KBM-7 (cell line): ENCODE measurements at places on chromosomes 6 and 20.

- DNase-seq, result peak; percentile 39
Measured at GRCh38 chr20:62929051-62929538, 2.8 kb upstream of the DIDO1 start.

GRCh38 chr6:1104988-1105670, 206.8 kb upstream of the FOXQ1 start:
- no peak for DNase-seq

- DNase-seq, result peak; percentile 91
Measured at GRCh38 chr20:47502271-47503239, 868 bp downstream of the NCOA3 start.

GRCh38 chr6:11146117-11146826, 34.7 kb upstream of the ERVFRD-1 start:
- no peak for DNase-seq

DNA sequence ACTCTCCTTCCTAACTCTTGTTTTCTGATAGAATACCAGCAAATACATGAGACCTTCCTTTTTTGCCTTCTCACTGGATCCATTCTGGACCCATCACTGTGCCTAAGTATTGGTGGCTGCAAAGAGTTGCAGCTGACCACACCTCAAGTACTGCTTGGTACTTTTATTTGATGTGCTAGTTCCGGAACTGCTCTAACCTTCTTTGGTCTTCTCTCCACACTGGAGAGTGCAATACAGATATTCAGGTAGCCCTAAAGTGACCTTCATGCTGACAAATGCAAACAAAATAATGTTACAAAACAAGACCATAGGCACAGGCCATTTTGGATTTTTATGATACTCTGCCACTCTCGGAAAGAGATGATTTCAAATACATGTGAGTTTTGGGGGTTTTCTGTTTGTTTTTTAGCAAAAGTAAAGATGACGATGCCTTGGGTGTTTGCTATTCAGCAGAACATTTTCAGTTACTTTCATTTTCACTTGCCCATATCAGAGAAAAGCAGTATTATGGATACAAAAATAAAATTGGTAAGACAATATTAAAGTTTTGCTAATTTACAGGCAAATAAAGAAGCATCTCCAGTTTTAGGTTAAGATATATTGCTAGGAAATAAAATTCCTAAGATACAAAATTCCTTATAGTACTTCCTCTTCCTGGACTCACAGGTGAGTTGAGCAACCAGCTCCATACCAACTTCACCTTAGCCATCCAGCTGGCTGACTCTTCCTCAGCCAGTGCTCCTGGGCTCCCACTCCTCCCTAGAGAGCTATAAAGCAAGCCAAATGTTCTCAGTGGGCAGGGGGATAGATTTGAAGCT, 42.0 kb downstream of the PTPRK start:
- DNase-seq, result no peak

- no peak for DNase-seq
Measured at GRCh38 chr20:3590164-3590563, 73.0 kb downstream of the GFRA4 start.

DNA sequence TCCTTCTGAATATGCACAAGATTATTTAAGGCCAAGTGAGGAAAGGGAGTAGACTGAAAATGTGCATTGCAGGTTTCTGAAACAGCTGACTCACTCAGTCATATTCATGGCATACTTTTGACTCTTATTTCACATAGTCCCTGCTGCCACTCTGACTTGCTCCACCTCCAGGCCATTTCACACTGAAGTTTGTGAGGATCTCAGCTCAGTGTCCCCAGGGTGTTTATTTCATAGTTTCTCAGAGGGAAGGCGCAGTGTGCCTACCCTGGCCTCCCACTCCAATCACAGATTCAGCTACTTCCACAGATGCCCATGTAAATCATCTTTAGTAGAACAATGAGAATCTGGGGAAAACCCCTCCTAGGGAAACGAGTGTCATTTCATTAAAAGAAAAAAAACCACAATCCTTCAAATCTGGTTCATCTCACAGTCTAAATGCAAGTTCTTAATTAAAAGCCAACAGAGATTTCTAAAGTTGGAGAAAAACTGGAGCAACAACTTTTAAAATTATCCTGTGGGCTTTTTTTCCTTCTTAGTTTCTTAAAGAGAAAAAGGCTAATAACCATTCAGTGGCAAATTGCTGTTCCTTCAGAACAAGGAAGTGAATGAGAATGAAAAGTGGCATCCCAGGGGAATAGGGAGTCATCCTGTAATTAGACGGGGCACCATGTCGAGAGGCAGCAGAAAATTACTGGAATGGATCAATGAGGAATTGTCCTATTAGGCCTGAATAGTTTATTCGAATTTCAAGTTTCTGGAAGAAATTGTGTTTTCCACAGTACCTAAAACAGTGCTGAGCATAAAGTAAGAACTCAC, 133.6 kb downstream of the TFAP2B start:
- no peak for DNase-seq

DNA sequence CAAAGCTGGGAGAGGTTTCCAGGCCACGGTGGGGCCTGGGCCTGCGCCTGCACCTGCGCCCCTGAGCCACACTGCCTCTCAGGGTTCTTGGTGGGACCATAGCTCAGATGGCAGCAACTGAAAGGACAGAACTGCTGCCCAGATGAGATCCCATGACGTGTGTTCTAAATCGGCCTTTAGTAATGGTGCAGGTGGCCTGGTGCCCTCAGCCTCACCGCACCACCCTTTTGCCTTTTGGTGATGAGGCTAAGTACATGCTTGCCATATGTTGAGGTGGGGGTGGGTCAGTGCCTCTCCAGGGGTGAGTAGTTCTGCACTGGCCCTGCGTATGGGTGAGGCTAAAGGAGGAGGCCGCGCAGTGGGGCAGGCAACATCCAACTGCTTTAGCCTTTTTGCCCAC, 7.4 kb downstream of the PSMG4 start:
- DNase-seq, result no peak

DNA sequence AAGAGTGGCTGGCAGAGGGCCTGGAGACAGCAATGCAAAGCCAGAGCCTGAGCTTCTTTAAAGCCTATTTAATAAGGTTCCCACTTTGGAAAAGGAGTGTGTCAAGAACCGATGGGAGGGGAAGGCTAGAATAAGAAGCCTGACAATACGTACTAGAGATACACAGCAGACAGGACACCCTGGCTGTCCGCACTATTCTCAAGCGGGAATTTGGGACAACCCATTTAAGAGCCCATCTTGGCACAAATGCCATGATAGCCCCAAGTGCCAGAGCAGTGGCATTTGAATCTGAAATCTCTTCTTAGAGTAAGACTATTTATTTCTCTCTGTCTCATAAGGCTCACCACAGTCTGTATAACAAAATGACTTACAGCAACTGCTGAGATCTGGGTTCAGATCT, 3.1 kb downstream of the GMDS start:
- no peak for DNase-seq

DNA sequence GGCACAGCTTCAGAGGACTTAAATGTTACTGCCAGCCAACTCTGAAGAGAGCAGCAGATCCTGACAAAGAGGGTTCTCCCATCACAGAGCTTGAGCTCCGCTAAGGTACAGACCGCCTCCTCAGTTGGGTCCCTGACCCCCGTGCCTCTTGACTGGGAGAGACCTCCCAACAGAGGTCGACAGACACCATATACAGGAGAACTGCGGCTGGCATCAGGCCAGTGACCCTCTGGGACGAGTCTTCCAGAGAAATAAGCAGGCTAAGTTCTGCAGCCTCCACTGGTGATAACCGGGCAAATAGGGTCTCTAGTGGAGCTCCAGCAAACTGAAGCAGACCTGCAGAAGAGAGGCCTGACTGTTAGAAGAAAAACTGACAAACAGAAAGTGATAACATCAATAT, 187.0 kb downstream of the CLVS2 start:
- DNase-seq, result no peak

GRCh38 chr6:151269321-151269995, 29.7 kb downstream of the AKAP12 start:
- DNase-seq, result no peak

- DNase-seq, result no peak
Measured at GRCh38 chr6:75219263-75219662, 13.4 kb upstream of the COL12A1 start.

GRCh38 chr6:90192857-90193256, 103.8 kb downstream of the BACH2 start:
- DNase-seq, result no peak

DNA sequence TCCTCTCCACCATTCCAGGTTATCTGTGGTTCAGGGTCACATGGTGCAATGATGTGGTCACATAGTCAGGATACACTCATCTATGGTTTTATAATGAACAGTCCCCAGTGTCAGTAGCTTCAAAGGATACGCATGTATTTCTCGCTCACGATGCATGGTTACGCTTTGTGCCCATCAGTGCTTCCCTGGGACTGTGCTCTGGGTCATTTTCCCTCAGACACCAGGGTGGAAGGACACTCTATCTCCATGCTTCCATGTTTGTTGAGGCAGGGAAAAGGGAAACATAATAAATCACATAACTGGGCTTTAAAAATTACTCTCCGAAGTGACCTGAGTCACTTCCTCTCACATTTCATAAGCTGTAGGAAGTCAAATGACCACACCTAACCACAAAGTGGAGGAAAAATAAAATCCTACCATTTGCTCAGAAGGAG, 394.8 kb upstream of the NOX3 start:
- DNase-seq, result no peak

- no peak for DNase-seq
Measured at GRCh38 chr6:131765804-131766135, 42.0 kb upstream of the ENPP1 start.

- DNase-seq, result no peak
Measured at GRCh38 chr6:114032721-114033120, 61.8 kb upstream of the HDAC2 start.

- DNase-seq, result no peak
Measured at GRCh38 chr6:74953708-74954107, 252.1 kb downstream of the COL12A1 start.

DNA sequence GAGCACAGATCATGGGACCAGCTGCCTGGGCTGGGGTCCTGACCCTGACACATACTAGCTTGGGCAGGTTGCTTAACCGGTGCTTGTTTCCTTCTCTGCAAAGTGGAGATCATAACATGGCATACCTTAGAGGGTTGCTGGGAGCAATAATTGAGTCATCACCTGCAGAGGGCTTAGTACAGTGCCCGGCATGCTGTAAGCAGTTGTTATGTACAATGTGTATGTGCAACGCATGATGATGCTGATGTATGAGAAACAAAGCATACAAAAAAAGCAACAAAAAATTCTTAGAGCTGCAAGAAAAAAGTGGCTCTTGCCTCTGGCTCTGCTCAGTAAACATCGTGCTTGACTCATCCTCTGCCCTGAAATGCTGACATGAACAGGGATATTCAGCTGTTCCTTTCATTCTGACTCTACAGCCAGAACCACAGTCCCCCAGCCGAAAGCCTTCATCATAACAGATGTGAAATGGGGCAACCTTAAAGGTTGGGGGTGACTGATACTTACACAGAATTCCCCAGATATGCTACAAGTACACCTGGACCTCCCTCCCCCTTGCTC, 91.7 kb downstream of the CLIC5 start:
- DNase-seq, result no peak

GRCh38 chr6:34928220-34928619, 39.2 kb downstream of the ANKS1A start:
- DNase-seq, result no peak

GRCh38 chr6:136037876-136038460, 186.5 kb downstream of the PDE7B start:
- no peak for DNase-seq

- DNase-seq, result no peak
Measured at GRCh38 chr6:134637847-134638437, 312.0 kb downstream of the ALDH8A1 start.

DNA sequence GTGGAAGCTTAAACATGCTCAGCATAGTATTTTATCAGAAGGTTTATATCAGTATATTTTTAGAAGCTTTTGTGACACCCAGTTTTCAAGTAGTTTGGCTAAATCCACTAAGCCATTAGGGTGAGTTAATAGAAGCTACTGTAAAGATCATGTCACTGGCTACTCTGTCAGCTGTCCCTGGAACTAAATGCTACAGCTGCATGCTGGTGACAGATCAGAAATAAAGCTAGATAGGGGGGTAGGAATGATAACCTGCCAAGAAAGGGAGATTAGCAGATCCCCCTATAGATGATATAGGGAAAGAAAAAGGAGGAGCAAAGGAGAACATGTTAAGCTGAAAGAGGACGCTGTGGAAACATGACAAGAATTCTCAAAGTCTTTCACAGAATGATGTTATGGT, 363.2 kb downstream of the QKI start:
- no peak for DNase-seq

GRCh38 chr6:6588064-6588923, at the start of gene LY86:
Gene LY86, plus strand, starts transcription at chr6:6588720. Its CDS starts 15 bp downstream, at chr6:6588735.
- DNase-seq, result peak; percentile 83

DNA sequence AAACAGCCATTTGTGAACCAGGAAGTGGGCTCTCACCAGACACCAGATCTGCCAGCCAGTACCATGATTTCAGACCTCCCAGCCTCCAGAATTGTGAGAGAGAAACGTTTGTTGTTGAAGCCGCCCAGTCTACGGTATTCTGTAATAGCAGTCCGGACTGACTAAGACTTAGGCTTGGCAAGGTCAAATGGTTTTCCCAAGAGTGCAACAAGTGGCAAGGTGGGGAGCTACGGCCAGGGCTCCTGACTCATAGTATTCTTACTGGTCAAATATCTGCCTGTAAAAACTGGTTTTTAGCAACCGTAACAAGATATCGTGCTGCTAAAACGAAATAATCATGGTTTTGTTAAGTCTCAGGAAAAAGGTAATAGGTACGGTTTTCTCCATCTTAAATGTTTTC, 37.8 kb downstream of the MCUR1 start:
- no peak for DNase-seq

DNA sequence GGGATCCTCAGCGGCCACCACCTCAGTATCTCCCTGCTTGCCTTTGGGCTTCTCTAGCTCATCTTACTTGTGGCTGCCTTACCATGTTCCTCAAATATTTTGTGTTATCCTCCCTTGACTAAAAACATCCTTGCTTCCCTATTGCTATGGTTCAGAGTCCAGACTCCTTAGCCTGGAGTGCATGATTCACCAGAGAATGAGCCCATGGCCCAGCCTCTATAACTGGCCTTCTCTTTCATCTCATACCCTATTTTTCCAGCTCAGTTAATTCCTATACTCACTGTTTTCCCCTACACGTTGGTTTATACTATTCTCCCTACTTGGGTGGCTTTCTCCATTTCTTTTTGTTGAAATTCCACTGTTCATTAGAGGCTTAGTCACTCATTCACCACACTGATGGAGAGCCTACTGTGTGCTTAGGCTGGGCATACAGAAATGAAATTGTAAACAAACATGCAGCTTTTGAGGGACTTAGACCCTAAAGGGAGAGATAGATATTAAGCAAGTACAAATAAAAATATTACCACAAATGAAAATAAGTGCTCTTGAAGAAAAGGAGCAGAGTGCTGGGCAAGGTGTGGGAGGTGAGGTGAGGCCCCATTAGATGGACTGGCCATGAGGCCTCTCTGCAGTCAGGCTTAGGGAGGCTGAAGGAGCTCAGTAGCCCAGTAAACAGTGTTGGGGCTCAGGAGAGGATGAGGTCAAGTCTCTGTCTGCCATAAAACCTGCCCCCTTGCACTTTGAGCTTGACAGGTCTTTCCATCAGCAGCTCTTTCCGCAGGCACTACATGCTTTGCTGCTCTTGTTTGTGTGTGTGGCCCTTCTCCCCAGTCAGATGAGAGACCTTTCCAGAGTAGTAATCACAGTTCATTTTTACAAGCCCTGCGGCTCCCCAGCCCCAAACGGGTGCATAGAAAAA, 109.3 kb downstream of the TCP11 start:
- no peak for DNase-seq

- DNase-seq, result no peak
Measured at GRCh38 chr6:53889365-53889764, 94.6 kb downstream of the LRRC1 start.
